ENCODE measurements at places on chromosomes 11 and 22.

- no peak for DNase-seq
Observed at GRCh38 chr11:101916422-101916821, at the start of gene ANGPTL5. Gene ANGPTL5, minus strand, starts transcription at chr11:101916522. Its CDS starts 8,613 bp downstream, at chr11:101907909.

- no peak for DNase-seq
Observed at GRCh38 chr22:46448333-46448732, 89.1 kb downstream of the CELSR1 start.

DNA sequence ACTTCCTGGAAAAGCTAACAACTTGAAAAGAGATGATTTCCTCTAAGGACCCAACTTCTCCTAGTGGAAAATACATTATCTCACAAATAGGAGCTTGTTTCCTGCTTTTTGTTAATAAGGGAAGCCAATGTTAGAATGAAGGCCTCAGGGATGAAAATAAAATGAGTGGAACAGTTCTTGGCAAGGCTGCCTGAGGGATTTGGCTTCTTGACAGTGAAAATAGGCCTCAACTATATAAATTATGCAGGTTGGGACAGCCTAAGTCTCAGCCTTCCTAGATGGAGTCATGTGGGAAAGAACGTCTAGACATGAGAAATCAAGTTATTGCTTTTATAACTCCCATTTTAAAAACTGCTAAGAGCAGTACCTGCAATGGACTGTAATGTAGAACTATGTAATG, 92.8 kb upstream of the FIBIN start:
- DNase-seq: no peak

DNA sequence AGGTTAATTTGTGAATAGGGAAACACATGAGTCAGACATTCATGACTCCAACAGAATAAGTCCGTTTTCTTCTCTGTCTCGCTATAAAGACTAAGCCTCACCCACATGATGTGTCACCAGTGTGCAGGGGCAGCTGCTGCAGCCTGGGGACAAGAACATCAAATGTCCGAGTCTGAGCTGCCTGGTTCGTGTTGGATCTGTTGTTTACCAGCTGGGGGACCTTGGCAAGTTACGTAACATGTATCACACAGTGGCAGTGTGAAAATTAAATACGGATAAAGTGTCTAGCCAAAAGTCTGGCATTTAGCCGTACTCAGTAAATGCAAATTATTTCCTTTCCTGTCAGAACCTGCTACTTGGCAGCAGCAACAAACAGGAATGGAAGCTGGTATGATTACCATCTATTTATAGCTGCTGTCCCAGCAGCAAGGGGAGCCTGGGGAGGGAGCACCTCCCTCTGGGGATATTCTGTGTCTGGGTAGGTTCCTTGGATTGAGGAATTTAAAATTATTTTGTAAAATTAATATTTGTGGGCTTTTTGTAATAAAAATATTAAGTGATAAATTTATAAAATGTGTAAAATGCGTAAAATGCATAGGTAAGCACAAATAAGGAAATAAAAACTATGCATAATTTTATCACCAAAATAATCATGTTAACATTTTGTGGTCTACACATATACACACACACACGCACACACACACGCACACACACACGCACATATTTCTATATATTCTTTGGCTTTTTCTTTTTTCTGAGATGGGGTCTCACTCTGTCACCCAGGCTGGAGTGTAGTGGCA, 1.3 kb upstream of the CLDN25 start:
- DNase-seq: no peak

- DNase-seq: no peak
Observed at GRCh38 chr11:111406091-111406490, 27.0 kb upstream of the POU2AF1 start.

DNA sequence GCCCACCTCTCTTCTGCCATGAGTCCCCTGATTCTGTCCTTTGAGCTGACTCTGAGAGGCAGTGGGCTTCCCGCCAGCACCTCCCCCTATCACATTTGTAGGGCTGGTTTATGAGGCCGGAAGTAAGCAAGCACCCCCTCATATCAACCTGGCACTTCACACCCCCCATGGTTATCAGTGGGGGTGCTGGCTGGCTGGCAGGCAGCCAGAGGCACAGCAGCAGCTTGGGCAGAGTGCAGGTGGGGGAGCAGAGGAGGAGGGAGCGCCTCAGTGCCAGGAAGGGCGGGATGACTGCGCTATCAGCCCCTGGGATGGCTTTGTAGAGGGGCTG, 22.9 kb upstream of the CHRM4 start:
- no peak for DNase-seq

GRCh38 chr11:1050581-1051355, 14.2 kb upstream of the MUC6 start:
- DNase-seq: peak; percentile 95

DNA sequence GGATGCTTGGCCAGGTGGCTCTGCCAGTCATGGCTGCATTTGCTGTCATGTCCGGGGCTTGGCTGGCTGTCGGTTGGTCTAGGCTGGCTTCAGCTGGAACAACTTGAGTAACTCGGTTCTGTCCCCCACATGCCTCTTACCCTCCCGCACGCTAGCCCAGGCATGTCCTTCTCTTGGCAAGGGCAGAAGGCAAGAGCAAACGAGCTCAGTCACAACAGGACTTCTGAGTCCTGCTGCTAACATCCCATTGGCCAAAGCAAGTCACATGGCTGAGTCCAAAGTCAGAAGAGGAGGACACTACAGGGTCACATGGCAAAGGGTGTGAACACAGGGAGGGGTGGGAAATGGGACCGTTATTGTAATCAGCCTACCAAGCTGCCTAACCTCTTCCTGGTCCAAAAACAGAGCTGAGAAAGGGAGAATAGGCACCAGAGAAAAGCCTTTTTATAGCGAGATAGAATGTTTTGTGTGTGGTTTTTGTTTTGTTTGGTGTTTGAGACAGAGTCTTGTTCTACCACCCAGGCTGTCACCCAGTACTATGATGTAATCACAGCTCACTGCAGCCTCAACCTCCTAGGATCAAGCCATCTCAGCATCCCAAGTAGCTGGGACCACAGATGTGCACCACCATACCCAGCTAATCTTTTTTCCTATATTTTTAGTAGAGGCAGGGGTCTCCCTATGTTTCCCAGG, 81.9 kb downstream of the MN1 start:
- no peak for DNase-seq

- DNase-seq: no peak
Observed at GRCh38 chr11:125211191-125211947, 46.8 kb downstream of the PKNOX2 start.

DNA sequence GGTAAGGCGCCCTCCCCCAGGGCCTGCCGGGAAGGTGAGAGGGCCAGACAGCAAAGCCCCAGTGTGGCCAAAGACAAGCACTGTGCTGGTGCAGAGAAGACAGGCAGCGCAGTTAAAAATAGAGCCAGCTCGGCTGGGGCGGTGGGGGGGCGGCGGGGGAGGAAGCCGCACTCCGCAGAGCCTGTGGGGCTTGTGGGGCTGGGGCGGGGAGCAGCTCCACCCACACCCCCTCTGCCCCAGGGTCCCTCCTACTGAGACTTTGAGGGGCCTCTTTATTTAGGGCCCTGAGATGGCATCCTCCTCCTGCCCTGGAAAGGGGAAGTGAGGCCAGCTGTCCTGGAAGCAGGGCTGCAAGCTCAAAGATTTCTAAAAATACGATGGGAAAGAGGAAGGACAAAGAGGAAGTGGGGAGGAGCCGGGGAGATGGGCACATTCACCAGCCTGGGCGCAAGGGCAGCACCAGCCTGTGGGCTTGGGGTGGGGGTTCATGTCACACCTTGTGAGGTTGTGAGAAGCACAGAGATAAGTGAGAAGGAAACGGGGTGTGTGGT, 2.6 kb downstream of the CYTH4 start:
- peak; percentile 76 for DNase-seq

- DNase-seq: no peak
Observed at GRCh38 chr11:116420770-116421528, 351.8 kb downstream of the BUD13 start.

DNA sequence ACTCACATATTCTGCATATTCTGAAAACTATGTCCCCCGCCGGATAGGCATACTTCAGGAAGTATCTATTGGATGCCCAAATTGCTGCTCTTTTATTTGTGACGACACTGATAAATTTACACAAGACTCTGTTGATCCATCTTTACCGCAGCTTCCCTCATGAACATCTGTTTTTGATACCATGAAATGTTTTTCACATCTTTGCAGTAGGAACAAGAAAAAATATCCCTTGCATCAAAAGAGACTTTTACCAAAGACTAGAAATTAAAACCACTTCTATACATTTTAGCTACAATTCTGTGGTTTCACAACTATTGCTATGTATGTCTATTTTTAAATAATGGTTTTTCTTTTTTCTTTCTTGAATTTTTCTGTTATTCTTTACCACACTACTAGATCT, 15.3 kb downstream of the POU2AF2 start:
- no peak for DNase-seq

DNA sequence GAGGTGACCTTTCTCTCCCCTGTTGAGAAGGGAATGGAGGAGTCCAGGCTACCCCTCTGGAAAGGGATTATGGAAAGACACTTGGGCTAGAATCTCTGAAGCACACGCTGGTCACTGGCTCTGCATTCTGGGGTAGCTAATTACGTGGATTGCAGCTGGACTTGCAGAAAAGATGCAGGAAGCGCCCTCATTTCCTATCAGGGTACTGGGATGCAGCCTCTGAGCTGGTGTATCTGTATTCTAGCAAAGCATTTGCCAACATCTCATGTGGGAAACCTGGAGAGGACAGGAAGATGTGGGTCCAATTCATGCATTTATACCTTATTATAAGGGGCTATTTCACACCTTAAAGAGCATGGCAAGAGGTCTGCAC, 44.3 kb downstream of the CD82 start:
- no peak for DNase-seq

DNA sequence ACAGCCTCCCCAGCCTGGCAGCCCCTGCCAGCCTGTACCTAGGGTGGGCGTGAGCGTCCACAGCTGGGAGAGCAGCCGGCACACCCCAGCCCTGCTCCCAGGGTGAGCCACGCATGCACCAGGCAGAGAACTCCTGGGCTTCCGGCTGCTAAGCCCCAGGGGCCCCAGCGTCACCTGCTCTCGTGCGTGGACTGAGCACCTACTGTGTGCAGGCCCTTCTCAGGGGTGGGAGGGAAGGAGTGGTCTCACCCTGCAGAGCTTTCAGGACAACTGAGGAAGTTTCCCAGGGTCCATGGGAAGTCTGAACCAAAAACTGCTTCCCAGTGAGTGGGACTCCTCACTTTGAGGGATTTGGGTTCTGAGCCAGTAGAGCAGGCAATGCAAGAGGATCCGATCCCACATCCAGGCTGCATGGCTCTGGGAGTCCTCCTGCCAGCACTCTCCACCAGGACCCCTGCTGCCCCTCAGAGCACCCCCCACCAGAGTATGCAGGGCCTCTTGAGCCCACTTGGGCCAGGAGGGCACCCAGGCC, 47.1 kb upstream of the PRODH start:
- DNase-seq: no peak

DNA sequence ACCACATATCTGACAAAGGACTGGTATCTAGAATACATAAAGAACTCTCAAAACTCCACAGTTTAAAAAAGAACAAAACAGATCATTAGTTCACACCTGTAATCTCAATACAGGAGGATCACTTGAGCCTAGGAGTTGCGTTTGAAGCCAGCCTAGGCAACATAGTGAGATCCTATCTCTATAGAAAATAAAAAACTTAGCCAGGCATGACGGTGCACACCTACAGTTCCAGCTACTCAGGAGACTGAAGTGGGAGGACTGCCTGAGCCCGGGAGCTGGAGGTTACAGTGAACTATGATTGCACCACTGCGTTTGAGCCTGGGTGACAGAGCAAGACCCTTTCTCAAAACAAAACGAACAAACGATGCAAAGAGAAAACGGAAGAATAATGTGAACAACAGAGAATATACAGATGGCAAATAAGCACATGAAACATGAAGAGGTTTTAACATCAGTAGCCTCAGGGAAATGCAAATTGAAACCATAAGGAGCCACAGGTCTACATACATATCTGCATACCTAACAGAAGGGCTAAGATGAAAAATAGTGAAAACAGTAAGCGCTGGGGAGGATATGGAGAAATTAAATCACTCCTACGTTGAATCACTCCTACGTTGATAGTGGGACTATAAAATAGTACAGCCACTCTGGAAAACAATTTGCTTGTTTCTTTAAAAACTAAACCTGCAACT, 70.7 kb downstream of the DGCR2 start:
- DNase-seq: no peak

- no peak for DNase-seq
Observed at GRCh38 chr11:16097543-16097942, 258.8 kb downstream of the SOX6 start.

DNA sequence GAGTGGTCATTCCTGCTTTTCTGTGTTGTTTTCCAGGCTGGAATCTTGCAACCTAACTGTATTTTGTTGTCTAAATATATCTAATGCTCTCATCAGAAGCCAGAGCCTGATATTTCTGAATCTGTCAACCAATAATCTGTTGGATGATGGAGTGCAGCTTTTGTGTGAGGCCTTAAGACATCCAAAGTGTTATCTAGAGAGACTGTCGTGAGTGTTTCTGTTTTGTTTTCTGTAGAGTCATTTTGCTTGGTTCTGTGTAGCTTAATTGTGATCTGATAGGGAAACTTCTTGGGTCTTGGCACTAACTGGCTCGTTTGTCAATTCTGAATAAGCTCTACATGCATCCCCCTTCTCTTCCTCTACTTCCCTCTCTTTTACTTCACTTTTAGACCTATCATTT, 31.2 kb upstream of the RBMXL2 start:
- DNase-seq: no peak

DNA sequence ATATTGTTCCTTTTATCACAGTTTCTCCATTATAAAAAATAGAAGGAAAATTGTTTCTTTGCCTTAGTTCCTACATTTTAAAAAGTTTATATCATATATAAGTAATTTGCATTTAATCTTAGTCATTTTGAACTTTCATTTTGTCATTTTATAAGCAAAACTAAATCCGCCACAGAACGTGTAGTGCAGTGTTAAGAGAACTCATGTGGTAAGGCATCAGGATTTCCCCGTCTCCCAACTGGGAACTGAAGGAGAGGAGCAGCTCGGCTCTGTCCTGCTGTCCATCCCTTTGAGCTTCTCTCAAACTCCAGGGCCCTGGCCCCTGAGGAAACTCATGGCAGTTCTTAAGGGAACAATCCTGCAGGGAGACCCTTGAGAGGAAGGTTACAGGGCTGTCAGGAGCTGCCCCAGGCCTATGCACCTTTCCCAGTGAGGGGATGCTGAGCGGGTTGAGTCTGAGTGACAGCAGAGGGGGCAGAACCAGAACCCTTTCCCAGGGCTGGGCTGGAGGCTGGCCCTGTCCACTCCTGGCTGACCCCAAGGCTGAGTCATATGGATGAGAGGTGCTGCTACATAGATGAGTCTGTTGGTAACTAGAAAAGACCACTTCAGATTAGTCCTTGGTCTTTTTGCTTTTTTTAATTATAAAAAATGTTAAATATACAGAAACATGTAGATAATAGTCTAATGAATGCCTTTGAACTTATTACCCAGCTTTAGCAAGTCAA, 333.1 kb downstream of the TBC1D22A start:
- no peak for DNase-seq

GRCh38 chr11:27282806-27283205, 80.2 kb downstream of the CCDC34 start:
- DNase-seq: no peak

Measured in GM13977 (cell line).